Left lobe of liver (tissue), 2 donors: ENCODE measurements at places on chromosomes 16 and 17.

DNA sequence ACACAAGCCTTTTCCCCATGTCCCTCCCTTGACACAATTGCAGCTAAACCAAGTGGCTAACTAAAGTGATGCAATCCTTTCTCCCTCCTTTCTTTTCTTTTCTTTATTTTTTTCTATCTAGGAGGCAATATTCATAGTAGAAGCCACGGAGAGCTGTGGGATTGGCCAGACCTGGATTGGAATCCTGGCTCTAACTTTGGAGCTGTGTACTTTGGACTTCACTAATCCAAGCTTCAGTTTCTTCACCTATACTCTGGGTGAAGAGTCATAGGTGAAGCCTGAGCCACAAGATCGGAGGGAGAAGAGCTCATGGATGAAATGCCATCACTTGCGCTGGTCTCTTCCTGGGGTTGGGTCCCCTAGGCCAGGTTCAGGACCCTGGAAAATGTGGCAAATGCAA lies 177.2 kb downstream of the IRX5 start:
- DNase-seq = no peak

GRCh38 chr16:30372725-30373124 lies 1.9 kb upstream of the MYL11 start:
- no peak for DNase-seq

- DNase-seq = no peak
Measured at GRCh38 chr17:45108595-45109521, 23.5 kb downstream of the PLCD3 start.

GRCh38 chr16:27508476-27508875 lies 41.2 kb downstream of the GTF3C1 start:
- no peak for DNase-seq

GRCh38 chr16:20931066-20931600 lies 30.6 kb downstream of the LYRM1 start:
- DNase-seq = no peak

DNA sequence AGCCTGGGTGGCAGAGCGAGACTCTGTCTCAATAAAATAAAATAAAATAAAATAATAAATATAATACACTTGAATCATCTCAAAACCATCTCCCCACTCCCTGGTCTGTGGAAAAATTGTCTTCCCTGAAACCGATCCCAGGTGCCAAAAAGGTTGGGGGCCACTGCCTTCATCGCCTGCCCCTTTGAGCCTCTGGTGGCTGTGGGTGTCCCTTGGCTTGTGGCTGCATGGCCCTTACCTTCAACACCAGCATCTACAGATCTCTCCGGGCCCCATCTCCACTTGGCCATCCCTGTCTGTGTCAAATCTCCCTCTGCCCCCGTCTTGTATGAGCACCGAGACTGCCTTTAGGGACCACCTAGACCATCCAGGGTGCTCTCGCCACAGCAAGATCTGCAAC lies 177.3 kb downstream of the SEC14L1 start:
- DNase-seq = no peak
